ENCODE measurements at places on chromosomes 1 and 21.

DNA sequence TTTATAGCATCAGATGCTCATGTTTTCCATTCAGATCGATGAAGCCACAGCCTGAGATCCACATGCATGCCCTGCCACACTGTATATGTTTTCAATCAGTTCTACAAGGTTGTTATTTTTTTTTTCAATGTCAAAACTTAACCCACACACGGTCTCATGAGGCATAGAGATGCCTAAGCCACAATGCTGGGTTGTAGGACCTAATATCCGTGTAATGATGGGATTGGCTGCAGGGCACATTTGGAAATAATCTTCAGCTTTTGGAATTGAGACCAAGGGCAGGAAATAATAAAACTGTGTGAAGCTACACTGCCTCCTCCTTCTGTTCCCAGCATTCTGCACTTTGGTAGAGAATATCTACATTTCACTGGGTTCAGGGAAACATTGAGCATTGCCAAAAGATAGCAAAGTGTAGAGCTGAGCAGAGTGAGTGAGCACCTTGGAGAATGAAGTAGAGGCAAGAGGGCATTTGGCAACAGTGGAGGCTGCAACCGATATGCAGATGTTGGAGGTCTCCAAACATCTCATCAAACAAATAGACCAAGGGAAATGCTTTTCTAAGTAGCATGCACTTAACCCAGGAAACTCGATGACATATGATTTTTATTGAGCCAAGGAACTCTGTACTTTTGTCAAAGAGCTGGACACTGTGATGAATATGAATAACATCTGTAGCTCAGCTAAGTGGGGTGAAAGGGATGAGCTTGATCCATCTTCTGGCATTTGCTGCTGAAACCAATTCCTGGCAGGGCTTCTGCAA lies 176.7 kb downstream of the LYPLAL1 start:
- no peak for DNase-seq

GRCh38 chr1:107555578-107555977 lies 409.4 kb downstream of the VAV3 start:
- no peak for DNase-seq

GRCh38 chr21:37032877-37033471 lies 26.5 kb downstream of the RIPPLY3 start:
- DNase-seq, result no peak

GRCh38 chr21:42538479-42539275 lies 25.0 kb downstream of the SLC37A1 start:
- no peak for DNase-seq

GRCh38 chr1:23865543-23865930 lies 2.6 kb downstream of the FUCA1 start:
- DNase-seq, result no peak

- no peak for DNase-seq
These were observed 81.0 kb downstream of the HMGB4 start for GRCh38 chr1:33944846-33945245.

All from activated naive CD8-positive, alpha-beta T cell treated with anti-CD3 and anti-CD28 coated beads, Interleukin-2, amount 50 U/mL, for 16 hours (primary cell).